Activated CD4-positive, alpha-beta T cell treated with anti-CD3 and anti-CD28 coated beads, Interleukin-2, amount 50 U/mL, for 24 hours (primary cell): ENCODE measurements at places on chromosomes 13 and 19.

GRCh38 chr13:101698400-101698799 lies 245.9 kb downstream of the ITGBL1 start:
- DNase-seq: no peak

GRCh38 chr19:45515081-45515624 lies 7.9 kb downstream of the VASP start:
- DNase-seq: no peak

DNA sequence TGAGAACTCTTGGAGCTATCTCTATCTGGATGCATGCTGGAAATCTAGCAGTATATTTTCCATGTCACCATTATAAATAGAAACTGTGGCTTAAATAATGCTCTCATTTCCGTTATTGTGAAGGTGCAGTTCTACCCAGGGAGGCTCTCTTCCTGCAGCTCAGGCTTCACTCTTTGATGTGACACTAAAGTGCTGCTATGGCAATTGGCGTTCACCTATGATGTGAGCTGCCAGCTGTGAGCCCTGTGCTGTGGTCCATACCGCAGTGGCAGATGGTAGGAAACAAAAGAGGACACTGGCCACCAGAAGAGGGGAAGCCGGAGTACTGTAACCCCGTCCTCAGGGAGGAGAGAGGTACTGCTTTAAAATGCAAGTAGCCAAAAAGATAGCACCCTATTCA lies 40.6 kb upstream of the ZNF681 start:
- DNase-seq: peak; percentile 4

DNA sequence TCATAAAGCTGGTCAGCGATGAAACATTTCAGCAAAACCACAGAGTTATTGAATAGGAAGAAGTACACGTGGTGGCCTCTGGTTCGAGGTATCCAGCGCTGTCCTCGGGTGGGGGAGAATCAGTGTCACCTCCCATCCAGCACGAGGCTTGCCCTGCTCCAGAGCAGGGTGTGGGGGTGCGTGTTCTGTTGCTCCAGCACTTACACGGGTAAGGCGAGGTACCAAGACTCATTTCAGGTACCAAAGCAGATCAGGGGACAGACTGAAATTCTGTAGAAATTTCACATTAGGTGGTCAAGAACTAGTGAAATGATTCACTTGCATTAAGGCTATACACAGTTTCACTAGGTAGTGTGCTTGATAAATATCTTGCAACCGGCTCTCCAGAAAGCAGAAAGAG lies 164.2 kb upstream of the SOX1 start:
- no peak for DNase-seq

DNA sequence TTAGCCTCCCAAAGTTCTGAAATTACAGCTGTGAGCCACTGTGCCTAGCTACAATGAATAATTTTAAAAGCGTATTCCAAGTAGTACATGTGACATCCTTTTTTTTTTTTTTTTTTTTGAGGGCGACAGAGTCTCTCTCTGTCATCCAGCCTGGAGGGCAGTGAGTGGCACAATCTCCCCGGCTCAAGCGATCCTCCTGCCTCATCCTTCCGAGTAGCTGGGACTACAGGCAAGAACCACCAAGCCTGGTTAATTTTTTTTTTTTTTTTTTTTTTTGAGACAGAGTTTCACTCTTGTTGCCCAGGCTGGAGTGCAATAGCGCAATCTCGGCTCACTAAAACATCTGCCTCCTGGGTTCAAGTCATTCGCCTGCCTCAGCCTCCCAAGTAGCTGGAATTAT lies 3.8 kb upstream of the PRR12 start:
- DNase-seq: no peak

DNA sequence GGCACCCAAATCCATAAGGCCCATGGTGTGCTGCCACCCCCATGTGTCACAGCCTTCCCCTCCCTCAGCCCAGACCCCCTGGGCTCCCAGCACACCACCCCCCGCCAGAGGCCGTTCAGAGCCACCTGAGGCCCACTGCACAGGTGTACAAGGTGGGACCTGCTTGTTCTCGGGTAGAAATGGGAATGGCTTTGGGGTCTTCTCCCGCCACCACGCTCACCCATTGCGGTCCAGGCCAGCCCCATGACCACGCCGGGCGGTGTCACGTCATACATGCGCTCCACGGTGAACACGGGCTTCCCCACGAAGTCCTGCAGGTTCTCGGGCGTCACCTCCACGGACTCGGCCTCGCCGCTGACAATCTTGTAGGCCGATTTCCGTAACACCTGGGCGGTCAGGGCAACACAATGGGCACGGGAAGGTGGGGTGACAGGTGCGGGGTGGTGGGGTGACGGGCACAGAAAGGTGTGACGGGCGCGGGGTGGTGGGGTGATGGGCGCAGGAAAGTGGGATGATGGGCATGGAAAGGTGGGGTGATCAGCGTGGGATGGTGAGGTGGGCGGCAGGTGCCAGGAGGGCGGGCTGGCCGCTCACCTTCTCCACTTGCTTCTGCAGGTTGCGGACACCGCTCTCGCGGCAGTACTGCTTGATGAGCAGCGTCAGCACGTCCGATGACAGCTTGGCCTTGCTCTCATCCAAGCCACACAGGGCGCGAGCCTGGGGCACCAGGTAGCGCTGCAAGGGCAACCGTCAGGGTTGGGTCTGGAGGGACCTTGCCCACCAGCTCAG lies 4.3 kb downstream of the RPL36 start:
- no peak for DNase-seq

- no peak for DNase-seq
Observed at GRCh38 chr13:111119966-111120365, 4.9 kb downstream of the ARHGEF7 start.

DNA sequence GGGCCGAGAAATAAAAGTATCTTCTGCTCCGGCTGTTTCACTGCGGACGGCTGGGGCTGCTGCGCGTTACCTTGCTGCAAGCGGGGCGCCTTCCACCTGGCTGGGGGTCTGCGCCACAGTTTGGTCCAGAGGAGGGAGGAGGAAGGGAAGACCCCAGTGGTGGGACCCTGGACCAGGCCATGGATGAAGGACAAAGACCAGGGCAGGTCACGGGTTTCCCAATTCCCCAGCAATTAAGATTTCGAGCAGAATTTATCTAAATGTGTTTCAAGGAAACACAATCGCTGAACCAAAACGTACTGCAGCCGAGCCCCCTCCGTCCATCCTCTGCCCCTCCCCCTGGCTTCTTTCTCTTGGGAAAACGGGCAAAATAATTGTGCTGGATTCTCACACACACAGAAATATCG lies 2.9 kb downstream of the SOX1 start:
- no peak for DNase-seq

DNA sequence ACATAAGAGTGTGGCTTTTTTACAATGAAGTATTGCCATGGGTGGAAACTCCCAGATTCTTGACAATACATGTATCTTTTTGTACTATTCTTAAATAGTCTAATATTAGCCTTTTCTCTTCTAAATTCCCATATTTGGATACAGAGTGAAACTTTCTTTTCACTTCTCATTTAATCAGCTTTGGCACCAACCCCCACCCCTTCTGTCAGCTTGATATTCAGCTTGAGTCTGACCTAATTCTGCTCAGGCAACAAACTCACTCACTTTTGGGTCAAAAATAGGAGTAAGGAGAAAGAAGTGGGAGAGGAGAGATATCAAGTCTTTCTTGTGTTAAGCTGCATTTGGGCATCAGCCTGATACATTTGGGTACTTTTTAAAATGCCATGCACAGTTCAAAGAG lies 397.5 kb downstream of the COG6 start:
- DNase-seq: no peak

GRCh38 chr19:42132851-42133528 lies 744 bp upstream of the POU2F2 start:
- DNase-seq: peak; percentile 80

DNA sequence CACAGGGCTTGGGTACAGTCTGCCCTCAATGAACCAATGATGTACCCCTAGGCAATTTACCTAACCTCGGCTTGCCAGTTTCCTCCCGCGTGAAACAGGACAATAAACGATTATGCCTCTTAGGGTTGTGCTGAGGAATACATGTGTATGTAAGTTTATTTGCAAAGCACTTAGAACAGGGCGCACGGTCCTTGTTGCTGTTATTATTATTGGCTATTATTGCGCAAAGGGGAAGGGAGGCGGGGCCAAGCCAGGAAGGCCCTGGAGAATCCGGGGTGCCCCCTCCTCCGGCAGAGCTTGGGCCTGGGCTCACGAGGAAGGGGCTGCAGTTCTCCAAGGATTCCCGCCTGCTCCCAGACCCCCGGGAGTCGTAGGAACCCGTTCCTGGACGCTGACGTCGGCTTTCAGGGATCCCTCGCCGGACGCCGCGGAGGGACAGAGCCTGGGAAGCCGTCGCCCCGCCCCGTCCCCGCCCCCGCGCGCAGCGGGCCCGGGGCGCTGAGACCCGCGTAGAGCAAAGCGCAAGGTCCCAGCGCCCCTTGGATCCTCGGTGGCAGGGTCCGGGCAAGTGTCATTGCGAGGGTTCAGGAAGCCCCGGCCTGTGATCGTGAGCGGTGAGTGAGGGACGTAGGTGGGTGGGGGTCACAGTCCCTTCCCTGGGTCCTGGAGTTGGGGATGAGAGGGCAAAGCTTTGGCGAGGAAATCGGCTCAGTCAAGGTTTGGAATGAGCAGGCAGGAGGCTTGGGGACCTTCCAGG lies at the start of gene TMEM91:
Gene TMEM91, plus strand, starts transcription at position 293 of the 757 bp plus-strand sequence. CDS start 1,777 bp downstream, outside the sequence.
- no peak for DNase-seq

- no peak for DNase-seq
Observed at GRCh38 chr19:19502808-19503602, 12.3 kb downstream of the TSSK6 start.

DNA sequence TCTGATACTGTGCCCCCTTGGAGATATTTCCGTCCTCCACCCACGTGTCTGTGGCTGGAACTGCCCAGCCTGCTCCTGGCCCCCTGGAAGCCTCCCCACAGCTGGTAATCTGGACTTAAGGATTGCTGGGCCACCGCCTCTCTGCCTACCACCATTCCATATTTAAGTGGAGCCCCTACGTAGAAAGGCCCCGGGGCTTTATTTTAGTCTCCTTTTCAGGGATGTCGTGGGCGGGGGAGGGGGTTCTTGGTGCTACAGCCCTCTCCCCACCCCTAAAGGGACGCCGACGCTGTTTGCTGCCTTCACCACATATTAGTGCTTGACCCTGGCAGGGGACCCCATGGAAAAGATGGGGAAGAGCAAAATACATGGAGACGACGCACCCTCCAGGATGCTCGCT lies 2.7 kb upstream of the NOP53 start:
- no peak for DNase-seq

DNA sequence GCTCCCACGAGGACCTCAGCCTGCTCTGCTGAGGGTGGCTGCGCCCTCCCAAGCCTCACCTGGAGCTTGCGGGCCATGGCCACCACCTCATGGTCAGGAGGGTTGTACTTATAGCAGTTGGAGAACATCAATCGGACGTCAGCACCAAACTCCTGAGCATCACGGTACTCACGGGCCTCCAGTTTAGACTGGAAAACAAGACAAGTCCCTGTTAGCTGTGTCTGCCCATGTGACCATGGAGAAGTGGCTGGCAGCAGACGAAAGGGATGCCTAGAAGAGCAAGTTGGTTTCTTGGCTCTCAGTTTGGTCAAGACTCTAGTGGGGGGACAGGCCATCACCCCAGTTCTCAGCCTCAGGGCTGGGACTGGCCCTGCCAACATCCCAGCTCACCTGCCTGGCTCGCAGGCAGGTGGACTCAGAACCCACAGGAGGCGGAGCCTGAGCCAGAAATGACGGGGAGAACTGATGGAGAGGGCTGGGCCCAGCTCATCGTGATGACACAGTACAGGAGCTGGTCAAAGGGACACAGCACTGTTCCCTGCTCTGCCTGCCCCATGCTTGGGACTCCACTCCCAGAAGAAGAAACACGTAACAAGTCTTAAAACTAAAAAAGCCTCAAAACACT lies 31.2 kb upstream of the EPHX3 start:
- DNase-seq: no peak

- DNase-seq: no peak
Observed at GRCh38 chr13:50991579-50992521, 82.3 kb downstream of the RNASEH2B start.

DNA sequence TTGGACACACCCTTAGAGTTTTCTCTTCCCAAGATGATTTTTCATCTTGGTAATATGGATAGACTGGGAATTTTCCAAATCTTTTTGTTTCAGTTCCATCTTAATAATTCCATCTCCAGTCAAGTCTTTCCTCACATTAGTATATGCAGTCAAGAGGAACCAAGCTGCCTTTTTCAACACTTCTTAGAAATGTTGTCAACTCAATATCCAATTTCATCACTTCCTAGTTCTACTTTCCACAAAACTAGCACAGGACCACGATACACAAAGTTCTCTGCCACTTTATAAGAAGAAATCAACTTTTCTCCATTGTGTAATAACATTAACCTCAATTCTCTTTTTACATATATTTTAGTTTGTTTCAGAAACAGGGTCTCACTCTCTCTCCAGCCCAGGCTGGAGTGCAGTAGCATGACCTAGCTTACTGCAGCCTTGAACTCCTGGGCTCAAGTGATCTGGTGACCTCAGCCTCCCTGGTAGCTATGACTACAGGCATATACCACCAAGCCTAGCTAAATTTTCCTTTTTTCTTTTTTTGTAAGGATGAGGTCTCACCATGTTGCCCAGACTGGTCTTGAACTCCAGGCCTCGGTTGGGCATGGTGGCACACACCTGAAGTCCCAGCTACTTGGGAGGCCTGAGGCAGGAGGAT lies 15.5 kb downstream of the ZNF443 start:
- no peak for DNase-seq

GRCh38 chr13:39875111-39875987 lies 219.9 kb downstream of the COG6 start:
- DNase-seq: no peak

- DNase-seq: no peak
Observed at GRCh38 chr13:24103782-24104372, 56.6 kb upstream of the SPATA13 start.

GRCh38 chr19:45976178-45976577 lies 2.5 kb upstream of the NOVA2 start:
- DNase-seq: no peak

DNA sequence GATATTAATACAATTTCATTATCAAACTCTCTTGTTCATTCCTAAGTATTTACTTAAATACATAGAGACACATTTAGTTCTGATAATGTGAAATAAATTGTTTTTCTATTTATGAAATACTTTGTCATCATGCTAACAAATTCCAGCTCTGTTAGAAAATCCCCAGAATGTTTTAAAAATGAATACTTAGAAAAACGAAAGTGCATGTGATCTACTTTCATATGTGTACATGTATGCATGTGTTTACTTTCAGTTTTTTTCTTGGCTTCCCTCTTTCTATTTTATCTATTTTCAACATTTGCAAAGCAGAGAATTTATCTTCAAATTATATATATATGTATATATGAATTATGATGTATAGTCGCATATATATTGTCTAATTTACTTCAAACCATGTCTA lies 1110.0 kb upstream of the PCDH20 start:
- no peak for DNase-seq

DNA sequence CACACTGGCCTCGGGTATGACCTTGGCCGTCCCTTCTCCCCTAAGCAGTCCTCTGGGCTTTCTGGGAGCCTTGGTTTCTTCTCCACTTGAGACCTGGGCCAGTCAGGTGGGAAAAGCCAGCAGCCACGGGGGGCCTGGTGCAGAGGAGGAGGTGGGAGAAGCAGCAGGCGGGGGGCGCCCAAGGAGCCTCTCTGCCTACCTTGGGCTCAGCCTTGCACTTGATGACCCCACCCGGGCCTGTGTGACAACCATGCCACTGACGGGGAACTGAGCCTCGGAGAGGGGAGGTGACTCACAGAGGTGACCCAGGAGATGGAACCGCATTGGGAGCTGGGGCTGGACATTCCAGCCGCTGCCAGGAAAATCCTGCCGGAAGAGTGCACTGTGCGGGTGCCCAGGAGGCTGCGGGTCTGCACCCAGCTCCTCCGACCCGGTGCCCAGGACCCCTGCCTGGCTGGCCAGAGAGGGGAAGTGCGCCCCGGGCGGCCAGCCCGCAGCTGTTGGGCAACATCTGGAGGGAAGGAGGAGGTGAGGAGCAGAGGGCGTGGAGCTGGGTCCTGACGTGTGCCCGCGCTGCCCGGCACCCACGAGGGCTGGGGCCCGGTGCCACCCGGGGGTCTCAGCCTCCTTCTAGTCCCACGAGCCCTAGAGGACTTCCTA lies 23.4 kb upstream of the SLC7A10 start:
- DNase-seq: no peak
